Stimulated activated CD8-positive, alpha-beta memory T cell treated with anti-CD3 and anti-CD28 coated beads, Interleukin-4, amount 100 ng/mL, for 1 hour (primary cell): ENCODE measurements at places on chromosomes 3 and 15.

- DNase-seq, result no peak
These were observed 181.2 kb downstream of the WNT5A start for GRCh38 chr3:55305696-55306485.

DNA sequence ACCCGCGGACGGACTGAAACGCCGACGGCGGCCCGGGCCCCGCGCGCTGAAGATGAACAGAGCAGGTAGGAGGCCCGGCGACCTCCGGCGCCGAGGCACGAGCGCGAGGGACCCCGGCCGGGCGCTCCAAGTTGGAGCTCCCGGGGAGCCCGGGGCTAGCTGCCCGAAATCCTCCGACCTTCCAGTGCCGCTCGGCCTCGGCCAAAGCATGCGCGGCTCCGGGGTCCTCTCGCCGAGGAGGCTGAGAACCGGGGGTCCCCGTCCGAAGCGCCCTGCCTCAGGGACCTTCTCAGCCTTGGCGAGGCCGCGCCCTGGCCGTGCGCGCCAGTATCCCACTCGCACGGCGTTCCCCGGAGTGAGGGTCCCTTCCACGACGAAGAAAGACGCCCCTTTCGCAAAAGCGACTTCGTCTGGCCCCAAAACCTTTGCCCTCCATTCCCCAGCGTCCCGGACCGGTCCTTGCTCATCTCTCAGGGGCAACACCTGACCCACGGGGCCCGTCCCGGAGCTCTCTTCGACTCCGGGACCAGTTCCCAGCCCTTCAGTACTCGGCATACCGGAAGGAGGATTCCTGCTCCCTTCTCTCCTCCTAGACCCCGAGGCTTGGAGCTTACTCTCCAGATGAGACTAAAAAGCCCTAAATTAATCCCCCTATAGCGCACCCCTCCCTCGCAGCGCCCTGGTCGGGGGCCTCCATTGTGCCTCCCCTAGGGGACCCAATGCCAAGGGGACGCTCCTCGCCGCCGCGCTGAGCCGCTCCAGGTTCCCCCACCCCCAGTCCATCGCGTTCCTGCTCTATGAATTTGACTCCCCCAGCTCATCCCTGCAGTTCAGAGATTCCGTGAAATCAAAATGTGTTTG lies 7.7 kb upstream of the FGD5 start:
- no peak for DNase-seq

- DNase-seq, result no peak
These were observed at the start of gene CHRNA7 for GRCh38 chr15:32029862-32030781. Gene CHRNA7 (plus strand): TSS chr15:32030515. CDS start chr15:32030595, 80 bp downstream.

DNA sequence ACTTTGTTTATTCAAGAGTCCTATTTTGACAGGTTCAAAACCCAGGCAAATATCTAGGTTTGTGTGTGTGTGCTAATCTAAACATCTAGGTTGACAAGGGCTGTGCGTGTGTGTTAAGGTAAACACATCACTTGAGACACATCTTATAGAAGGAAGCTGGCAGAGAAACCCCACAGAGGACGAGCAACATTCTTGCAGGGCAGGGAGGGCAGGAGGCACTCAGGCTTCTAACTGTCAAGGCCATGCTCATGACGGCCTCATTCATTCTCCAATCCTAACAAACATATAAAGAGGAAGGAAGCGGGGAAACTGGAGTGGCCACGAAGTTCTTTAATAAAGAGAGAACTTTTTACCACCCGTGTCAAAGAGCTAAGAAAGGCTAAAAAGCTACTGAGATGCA lies 43.4 kb downstream of the SLCO2A1 start:
- no peak for DNase-seq

- no peak for DNase-seq
These were observed 8.8 kb downstream of the BSN start for GRCh38 chr3:49563040-49563578.

DNA sequence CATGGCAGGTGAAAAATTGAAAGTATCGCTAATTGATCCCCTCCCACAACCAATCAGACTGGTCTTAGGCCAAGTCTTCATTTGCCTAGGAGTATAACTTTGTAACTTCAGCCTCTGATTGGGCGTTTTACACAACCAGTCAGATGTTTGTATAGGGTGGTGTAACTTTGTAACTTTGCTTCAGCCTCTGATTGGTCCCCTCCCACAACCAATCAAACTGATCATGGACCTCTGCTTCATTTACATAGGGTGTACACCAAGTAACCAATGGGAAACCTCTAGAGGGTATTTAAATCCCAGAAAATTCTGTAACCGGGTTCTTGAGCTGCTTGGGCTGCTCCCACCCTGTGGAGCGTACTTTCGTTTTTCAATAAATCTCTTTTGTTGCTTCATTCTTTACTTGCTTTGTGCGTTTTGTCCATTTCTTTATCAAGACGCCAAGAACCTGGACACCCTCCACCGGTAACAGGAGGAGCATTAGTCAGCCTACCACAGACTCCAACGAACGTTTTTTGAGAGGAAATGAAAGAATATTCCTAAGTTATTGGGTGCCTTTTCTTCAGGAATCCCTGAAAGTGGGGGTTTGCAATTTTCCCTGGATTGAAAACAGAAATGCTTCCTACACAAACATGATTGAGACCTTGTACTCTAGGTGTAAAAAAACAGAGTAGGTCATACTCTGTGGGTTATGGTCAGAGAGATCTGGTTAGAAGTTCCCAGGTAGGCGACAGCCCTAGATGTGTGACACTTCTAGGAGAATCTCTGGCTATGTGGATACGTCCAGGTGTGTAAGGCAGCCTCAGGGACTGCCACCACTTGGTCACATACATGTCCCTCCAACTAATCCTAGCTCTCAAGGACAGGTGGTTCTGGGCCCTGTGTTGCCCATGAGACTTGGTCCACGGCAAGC lies 5.5 kb upstream of the SACM1L start:
- DNase-seq, result no peak

DNA sequence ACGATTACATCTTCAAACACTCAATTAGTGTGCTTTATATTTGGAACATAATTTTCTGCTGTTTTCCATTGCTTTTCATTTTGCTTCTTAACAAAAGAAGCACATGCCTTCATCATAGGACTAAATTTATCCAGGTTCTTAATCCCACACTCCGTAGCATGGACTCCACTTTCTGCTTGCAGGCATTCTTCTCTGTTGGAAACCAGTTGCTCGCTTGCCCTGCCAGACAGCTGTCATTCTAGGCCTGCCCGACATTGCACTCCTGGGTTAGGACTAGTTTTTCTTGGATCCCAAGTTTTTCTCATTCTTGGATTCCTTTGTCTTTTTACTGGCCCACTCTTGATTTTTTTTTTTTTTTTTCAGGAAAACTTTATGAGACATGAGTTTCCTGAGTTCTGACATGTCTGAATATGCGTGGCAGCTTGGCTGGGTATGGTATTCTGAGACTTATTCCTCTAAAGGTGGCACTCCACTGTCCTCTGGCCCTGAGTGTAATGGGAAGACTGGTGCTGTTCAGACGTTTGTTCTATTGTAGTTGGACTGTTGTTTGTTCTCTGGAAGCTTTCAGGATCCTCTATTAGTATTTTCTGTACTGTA lies 6.3 kb upstream of the ATP1B3 start:
- DNase-seq, result no peak

- no peak for DNase-seq
These were observed 95.6 kb downstream of the ECT2 start for GRCh38 chr3:172846103-172846561.

- no peak for DNase-seq
These were observed 64.8 kb downstream of the BOC start for GRCh38 chr3:113275929-113276750.

GRCh38 chr3:145776782-145777408 lies 384.1 kb downstream of the PLOD2 start:
- DNase-seq, result no peak

DNA sequence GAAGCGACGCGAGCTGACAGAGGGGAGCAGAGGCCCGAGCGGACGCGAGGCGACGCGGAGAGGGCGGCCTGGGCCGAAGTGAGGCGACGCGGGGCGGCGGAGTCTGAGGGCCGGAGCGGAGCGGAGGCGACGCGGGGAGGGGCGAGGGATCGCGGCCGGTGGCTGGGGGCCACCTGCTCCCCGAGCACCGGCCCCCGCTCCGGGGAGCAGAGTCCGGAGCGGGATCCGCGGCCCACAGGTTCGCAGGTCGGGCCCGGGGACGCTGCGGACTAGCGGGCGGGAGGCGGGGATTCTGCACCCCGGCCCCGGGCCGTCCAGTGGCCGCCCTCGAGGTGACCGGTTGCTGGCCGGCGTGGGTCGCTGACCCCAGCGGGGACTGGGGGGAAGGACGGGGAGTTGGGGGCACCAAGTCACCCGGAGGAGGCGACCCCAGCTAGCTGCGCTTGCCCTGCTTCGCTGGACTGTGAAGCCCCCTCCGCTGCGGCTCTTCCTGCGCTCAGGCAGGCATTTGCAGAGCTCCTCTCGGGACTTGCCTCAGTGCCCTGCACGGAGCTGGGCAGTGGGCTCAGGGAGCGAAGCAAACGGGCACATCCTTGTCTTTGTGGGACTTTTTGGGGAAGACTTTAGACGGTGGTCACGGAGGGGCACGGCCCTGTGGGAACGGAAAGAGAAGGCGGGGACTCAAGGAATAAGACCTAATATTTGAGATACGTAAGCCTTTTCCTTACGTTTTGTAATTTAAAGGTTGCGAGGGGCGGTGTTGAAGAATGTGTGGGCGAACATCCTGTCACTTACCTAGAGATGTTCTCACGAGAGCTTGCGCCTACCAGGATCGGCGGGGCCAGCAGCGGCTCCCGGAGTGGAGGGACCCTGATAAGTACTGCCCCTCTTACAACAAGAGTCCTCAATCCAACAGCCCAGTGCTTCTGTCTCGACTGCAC lies 566 bp downstream of the HMCES start:
- DNase-seq, result no peak

DNA sequence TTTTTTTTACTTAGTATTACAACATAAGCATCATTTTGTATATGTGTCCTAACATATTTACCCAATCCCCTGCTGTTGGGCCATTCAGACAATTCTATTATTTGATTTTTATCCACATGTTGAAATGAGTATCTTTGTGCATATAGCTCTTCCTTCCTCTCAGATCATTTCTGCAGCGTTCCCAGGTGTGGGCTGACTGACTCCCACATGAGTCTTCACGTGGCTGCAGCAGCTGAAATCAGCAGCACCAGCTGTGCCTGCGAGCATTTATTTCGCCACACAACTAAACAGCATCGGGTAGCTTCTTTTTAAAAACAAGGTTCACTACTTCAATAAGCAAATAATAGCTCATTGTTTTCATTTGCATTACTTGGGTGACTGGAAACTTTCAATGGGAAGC lies 44.5 kb upstream of the PDE8A start:
- DNase-seq, result no peak

GRCh38 chr3:156497326-156497725 lies 57.6 kb downstream of the SSR3 start:
- no peak for DNase-seq

DNA sequence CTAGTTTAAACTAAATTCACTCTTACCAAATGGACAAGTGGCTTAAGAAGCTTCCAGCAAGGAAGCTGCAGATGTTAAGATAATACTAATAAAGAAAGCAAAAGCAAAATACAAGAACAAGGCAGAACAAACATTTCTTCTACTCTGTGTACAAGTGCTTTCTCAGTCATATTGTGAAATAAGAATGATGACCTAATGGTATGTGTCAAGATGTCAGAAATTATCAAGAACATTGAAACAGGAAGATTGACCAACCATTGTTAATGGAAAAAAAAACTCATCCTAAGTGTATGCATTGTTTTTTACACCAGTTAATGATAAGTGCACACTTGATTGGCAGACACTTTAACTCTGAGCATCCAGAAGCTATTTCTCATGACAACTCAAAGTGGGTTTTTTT lies 65.4 kb upstream of the P2RY1 start:
- no peak for DNase-seq

- no peak for DNase-seq
These were observed 20.6 kb downstream of the RBMS3 start for GRCh38 chr3:29301332-29302019.

- DNase-seq, result no peak
These were observed 1.7 kb upstream of the RAB8B start for GRCh38 chr15:63187589-63188226.

GRCh38 chr15:36584511-36584910 lies 5.1 kb downstream of the CDIN1 start:
- no peak for DNase-seq

DNA sequence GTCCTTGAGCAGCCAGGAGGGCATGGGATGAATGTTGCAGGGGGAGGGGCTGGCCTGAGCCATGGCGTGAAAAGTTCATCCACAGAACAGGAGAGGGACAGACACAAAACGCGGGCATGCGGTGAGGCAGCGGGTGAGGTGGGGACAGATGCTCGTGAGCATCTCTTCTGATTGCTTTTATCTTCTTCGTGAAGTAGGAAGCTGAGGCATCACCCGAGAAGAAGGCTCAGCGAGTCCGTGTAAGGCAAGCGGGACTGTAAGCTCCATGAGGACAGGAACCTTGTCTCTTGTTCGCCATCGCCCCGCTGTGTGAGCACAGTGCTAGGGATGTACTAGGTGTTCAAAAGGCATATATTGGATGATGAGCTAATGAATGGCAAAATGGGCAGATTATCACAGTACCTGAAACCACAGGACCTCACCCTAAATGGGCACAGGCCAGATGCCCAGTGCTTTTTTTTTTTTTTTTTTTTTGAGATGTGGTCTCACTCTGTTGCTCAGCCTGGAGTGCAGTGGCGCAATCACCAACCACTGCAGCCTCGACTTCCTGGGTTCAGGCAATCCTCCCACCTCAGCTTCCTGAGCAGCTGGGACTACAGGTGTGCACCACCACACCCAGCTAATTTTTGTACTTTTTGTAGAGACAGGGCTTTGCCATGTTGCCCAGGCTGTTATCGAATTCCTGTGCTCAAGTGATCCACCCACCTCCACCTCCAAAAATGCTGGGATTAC lies 46.8 kb downstream of the CPN2 start:
- no peak for DNase-seq

GRCh38 chr3:134066651-134067530 lies 37.2 kb upstream of the SLCO2A1 start:
- no peak for DNase-seq

DNA sequence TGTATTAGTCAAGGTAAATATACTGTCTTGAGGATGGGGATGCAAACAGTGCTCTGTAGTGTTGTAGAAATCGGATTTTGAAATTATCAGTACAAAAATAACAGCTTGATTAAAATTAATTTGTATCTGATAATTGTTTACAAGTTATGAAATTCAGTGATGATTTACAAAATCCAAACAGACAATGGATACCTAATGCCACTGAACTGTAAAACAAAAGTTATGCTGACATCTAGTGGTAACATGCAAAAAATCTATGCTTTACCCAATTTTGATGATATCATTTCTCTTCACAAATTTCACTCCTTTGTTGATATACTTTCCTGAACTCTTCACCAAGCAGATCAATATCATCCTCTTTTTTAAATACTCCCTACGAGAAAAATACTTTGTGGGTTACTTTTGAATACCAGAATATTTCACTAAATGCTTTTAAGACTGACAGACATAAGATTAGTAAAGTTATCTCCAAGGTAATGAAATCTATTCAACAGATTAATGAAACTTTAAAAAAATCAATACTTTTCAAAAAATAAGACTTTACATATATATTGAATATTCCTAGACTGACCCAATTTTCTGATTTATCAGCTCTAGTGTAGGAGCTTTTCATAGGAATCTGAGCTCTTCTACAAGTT lies 36.0 kb downstream of the MNS1 start:
- DNase-seq, result no peak
